ENCODE measurements at places on chromosomes 3 and 15.

DNA sequence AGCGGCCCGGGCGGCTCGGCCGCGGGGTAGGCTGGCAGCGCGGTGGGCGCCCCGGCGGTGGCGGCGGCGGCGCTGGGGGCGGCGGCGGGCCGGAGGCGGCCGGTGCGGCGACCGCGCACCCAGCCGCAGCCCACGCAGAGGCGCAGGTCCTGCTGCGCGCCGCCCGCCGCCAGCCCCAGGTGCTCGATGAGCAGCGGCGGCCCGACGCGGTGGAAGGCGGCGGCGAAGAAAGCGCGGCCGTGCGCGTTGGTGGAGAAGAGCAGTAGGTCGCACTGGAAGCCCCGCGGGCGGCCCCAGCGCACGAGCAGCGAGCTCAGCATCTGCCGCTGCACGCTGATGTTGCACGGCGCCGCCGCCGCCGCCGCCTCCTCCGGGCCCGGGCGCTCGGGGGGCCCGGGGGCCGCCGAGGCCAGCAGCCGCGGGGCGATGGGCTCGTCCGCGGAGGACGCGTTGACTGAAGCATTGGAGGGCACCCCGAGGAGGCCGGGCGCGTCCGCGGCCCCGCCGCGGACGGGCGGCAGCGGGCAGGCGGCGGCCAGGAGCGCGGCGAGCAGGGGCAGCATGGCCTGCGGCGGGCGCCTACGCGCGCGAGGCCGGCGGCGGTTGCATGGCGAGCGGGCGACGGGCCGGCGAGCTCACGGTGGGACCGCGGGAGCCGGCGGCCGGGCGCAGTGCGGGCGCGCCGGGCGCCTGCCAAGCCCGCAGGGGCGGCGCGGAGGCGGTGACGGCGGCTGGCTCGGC, 452 bp downstream of the TMEM158 start:
- DNase-seq = peak; percentile 14

DNA sequence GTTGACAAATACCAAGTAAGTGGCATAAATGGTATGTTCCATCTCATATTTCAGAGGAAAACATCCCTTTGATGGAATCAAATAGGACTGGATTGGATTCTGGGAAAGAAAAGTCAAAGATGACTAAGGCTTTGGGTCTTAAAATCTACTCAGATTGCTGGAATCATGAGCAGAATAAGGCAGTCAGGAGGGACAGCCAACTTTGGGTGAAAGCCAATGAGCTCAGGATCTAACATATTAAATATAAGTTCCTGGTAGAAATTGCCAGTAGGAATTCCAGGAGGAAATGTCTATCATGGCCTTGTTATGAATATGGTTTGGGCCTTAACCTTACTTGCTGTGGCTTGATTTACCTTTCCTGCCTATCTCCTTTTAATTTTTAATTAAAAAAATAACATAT, 55.3 kb downstream of the ISL2 start:
- DNase-seq = no peak

DNA sequence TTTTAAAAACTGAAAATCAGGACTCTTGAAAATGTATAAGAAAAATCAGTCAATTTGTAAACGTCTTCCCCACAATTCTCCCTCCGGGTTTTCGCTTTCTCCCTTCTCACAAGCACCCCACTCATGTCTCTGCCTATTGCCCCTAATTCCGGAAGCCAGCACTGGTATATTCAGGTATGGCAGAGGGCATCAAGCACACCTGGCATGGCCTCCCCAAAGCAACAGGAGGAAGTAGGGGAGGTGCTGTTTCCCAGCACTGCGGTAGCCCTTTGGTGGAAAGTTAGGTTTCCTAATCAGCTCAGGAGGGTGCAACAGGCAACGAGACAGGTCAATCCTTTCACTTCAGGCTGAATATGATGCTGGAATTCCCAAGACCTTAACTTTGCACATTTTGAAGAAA, 30.1 kb downstream of the LAMP3 start:
- DNase-seq = no peak

- DNase-seq = no peak
Measured at GRCh38 chr3:170417090-170417489, 1.6 kb upstream of the CLDN11 start.

DNA sequence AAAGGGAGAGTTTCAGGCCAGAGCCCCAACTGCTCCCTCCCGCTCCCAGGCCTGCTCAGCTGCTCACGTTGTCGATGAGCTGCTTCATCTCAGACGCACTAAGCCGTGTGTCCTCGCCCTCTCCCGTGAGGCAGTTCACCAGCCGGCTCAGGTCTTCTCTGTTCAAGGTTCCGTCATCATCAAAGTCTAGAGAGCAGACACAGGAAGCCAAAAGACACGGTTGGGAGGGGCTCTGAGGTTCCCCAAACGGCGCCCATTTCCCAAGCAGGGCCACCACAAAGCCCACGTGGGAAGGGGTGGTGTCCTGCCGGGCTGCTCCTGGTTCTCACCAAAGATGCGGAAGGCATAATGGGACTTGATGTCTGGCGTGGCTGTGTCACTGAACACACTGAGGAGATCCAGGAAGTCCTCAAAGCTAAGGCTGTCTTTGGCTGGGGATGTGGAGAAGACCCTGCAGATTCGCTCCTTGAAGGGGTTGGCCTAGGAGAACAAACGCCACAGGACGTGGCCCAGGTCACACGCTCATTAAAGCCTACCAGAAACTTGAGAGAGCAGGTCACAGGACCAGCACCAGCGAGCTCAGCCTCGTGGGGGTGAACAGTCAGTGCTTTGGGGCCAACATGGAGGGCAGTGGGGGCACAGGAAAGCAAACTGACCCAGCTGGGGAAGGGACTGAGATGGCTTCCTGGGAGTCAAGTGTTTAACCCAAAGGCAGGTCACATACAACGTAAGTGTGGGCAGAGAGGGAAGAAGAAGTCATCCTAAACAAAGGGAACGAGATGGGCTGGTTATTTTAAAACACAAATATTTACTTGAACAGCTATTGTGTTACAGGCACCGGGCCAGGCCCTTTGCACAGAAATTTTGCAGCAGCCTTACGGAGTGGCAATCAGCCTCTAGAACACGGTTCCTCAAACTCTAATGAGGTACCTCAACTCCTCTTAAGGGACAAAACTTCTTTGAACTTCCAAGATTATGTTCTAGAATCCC, 2.4 kb downstream of the CIB1 start:
- DNase-seq = peak; percentile 63

Data from stimulated activated CD4-positive, alpha-beta T cell treated with anti-CD3 and anti-CD28 coated beads, Interleukin-2, amount 100 ng/mL, for 4 hours (primary cell).